Stimulated activated CD4-positive, alpha-beta T cell treated with anti-CD3 and anti-CD28 coated beads, Interleukin-1b, Interleukin-23, amount 100 ng/mL, for 48 hours (primary cell): ENCODE measurements at places on chromosomes 13 and 19.

- peak; percentile 99 for DNase-seq
Measured at GRCh38 chr19:18919086-18919899, at the start of the genes COPE and DDX49. TSS of gene COPE (minus strand) at chr19:18919387. CDS start at chr19:18919348, 39 bp downstream. TSS of gene DDX49 (plus strand) at chr19:18919715. CDS start at chr19:18919742, 27 bp downstream.

GRCh38 chr19:11626252-11626651, 29.0 kb downstream of the ZNF627 start:
- no peak for DNase-seq

DNA sequence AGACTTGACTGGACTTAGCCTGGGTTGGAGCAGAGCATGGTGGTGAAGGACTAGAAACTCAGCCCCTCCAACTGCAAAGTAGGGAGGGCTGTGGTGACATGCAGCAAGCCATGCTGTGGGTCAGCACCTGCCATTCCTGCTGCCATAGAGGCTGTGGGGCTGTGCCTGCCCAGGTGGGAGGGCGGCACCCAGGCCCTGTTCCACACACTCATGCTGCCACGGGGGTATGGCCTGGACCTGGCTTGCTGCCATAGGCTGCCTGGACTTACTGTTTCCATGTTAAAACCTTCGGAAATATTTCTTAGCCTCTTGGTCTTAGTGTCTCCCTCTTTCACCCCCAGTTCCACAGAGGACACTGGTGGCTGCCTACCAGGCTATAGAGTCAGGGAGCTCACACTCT, 29.3 kb downstream of the CILP2 start:
- no peak for DNase-seq

GRCh38 chr19:50573741-50574461, 5.7 kb upstream of the LRRC4B start:
- DNase-seq = no peak

- no peak for DNase-seq
Measured at GRCh38 chr13:34466301-34466700, 475.8 kb upstream of the NBEA start.

GRCh38 chr13:48816700-48817099, 159.0 kb upstream of the FNDC3A start:
- no peak for DNase-seq

GRCh38 chr13:95354680-95355487, 53.6 kb upstream of the ABCC4 start:
- DNase-seq = no peak

DNA sequence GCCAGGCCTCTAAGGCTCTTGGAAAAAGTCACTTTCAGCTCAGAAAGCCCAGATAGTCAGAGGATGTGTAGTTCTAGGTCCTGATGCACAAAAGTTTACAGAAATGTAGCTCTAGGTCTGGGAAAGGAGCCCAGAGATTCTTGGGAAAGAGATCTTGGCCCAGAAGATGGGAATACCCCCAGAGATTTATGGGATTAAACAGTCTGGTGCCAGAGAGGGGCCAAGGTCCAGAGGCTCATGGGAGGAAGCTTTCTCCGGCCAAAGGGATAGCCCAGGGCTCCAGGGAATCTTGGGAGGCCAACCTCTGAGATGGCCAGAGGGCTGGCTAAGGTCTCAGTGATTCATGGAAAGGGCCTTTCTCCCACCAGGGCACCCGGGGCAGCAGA, 15.2 kb downstream of the BCAT2 start:
- no peak for DNase-seq

- DNase-seq = no peak
Measured at GRCh38 chr13:32408296-32409000, 19.5 kb downstream of the N4BP2L1 start.

DNA sequence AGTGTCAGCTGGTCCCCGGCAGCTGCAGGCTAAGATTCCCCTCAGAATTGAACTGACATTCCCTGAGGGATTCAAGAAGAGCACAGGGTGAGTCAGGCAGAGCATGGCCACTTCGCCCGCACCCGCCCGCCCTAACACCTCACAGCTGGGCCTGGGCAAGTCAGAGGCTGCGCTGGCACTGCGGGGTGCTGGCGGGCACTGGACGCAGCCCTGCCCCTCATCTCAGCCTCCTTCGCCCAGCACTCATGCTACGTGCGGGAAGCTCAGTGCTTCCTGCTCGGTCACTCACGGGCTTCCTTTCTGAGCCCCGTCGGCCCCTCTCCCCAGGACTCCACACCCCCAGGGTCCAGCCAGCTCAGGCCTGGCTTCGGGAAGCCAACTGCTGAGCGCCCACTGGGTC, 56.9 kb downstream of the MLLT1 start:
- no peak for DNase-seq

DNA sequence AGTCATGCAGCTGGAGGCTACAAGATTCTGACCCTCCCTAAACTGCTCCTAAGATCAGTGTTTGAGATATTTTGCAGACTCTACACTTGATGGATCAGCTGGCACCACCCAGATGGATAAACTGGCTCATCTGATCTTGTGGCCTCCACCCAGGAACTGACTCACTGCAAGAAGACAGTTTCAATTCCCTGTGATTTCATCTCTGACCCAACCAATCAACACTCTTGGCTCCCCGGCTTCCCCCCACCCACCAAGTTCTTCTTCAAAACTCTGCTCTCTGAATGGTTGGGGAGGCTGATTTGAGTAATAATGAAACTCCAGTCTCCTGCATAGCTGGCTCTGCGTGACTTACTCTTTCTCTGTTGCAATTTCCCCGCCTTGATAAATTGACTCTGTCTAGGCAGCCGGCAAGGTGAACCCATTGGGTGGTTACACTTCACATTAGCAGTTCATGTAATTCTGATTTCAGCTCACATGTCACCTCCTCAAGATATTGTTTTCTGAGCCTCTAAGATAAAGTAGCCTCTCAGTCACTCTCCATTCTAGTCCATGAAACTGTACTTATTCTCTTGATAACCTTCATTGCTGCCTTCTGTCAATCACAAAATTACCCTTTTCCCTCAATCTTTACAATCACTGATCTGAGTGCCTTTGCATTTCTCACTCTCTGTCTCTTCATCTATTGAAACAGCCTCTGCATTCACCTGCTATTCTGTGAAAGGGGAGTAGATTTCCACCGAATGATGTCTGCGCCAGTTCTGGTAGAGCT, 9.9 kb upstream of the FPR3 start:
- DNase-seq = peak; percentile 80

- DNase-seq = peak; percentile 63
Measured at GRCh38 chr19:55486971-55487923, 989 bp upstream of the SSC5D start.

DNA sequence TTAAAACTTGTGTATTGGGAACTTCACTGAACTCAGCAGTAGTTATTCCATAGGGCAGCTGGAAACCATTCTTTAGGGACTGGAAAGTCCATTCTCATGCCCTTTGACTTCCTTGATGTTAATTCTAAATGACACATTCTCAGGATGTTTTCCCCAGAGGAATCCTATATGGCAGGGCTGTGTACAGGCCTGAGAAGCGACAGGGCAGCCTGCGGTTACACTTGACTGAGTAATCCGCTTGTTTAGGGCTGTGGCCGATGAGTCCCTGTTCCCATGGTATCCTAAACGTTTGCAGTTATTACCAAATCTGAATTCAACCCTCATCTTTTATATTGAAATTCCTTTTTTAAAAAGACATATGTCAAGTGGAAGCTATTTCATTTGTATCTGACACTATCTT, 83.5 kb downstream of the COL4A2 start:
- no peak for DNase-seq

DNA sequence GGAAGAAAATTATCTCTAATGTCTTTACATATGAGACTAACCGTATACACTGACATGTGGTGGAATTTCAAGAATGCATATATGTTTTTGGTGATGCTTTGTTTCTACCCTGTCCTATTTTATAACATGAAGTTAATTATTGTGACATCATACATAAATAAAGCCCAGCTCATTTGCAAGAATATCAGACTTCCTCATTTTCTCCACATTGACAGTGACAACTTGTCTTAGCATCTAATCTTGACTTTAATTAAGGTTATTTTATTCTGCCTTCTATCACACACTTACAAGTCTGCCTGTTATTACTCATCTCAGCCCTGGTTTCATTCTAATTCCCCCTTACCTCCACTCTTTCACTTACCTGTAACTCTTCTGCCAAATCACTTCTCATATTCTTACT, 140.6 kb upstream of the STARD13 start:
- DNase-seq = no peak

GRCh38 chr13:113794764-113795173, 35.7 kb downstream of the TMEM255B start:
- DNase-seq = no peak

DNA sequence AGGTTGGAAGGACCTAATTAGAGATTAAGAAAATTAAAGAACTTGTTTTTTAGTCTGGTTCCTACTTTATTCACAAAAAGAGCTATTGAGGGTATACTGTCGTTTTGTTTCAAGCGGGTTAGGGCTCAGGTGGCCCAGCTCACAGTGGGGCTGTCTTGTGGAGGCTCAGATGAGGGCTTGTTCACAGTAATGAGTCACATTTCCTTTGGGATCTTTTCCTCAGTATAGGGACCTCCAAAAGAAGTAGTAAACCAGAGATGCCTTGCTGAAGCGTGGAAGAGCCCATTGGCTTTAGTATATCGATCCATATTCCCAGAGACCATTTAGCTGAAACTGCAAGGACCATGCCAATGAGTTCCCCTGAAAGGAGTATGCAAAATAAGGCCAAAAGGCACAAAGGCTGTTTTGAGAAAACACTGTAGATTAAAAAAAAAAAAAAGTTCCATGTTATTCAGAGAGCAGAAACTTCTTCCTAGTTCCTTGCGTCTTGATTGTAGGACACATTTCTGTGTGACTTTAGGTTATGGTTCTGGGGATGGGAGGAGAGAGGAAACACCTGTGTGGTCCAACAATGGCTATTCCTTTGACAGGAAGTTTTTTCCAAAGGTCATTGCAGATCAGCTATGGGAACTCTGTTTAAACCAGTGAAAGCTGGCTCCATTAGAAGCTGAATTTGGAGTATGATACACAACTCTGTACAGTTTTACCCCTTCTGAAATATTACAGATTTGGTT, 32.8 kb upstream of the GPI start:
- no peak for DNase-seq

GRCh38 chr19:17794731-17795494, at the start of gene B3GNT3:
TSS of gene B3GNT3 (plus strand) at chr19:17795138. CDS start at chr19:17807808, 12,670 bp downstream.
- DNase-seq = no peak

DNA sequence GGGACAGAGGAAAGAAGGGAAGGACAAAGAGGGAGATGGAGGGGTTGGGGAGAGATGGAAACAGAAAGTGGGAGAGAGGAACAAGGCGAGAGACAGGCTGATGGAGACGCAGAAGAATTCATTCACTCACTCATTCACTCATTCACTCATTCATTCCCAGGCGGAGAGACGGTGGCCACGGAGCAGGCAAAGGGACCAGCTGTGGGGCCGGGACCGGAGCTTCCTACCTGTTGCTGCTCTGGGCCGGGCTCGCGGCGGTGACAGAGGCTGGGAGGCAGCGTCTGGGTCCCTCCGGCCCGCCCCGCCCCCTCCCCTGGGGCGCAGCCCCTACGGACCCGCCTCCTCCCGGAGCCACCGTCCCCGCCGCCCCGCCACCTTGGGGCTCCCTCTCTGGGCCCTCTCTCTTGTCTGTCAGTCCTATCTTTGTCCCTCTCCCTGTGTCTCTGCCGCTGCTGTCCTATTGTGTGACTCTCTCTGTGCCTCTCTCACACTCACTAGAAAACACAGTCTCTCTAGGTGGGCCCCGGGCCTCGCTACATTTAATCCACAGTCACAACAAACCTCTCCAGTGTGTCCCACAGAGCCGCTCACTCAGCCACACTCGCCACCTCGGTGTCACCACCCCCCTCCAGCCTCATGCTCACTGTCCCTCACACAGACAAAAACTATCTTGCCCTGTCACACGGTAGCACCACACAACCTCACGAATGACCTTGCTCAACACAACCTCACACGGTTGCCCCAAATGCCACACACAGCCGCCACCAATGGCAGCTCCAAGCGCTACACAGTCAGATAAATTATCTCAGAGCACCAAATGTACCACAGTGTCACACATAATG, at the start of gene GNG8:
Gene GNG8, minus strand, starts transcription at position 283 of the 842 bp plus-strand sequence. CDS start 1,520 bp downstream, outside the sequence.
- no peak for DNase-seq

GRCh38 chr19:46068345-46069258, 27.8 kb upstream of the IGFL4 start:
- DNase-seq = no peak

- no peak for DNase-seq
Measured at GRCh38 chr13:106286811-106287210, 248.7 kb downstream of the EFNB2 start.

GRCh38 chr13:66102864-66103263, 1127.3 kb downstream of the PCDH9 start:
- DNase-seq = no peak

- DNase-seq = no peak
Measured at GRCh38 chr13:69970520-69970919, 137.1 kb upstream of the ATXN8OS start.

GRCh38 chr19:55656552-55656951, 1.7 kb downstream of the U2AF2 start:
- DNase-seq = no peak

GRCh38 chr13:27708325-27708724, 84.0 kb upstream of the GSX1 start:
- DNase-seq = no peak

DNA sequence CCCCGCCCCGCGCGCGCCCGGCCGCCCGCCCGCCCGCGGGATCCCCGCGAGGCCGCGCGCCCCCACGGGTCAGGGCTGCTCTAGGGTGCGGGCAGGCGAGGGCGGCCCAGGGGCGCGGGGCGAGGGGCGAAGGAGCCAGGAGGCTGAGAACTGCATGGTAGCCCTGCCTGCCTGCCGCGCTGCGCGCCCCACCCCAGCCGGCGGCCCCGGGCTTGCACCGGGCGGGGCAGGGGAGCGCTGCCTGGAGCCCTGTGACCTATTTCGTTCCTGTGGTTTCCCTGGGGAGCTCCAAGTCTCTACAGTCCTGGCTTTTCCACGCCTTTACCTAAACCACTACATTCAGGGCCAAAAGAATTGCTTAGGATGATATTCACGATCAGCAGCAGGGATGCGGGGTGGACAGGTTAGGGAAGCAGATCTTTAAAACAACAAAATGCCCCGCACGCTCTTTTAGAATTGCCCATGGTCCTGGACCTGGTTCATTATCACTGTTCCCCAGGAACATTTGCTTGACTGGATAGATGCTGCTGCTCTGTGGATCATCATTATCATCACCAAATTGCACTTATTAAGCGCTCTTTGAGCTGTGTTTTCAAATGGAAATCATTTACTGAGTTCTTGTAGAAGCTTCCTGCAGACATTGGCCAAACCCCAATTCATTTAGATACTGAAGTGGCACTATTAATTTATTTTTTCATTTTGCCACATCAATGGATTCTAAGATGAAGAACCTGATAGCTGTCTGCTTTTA, 421 bp upstream of the GPR12 start:
- no peak for DNase-seq

- DNase-seq = no peak
Measured at GRCh38 chr13:95140502-95140901, 160.7 kb downstream of the ABCC4 start.

- no peak for DNase-seq
Measured at GRCh38 chr13:77235456-77236022, 91.4 kb downstream of the MYCBP2 start.

GRCh38 chr13:46660857-46661256, 107.9 kb downstream of the LRCH1 start:
- DNase-seq = no peak
